Left ventricle myocardium superior (tissue), 1 donor: ENCODE measurements at places on chromosomes 11 and 22.

DNA sequence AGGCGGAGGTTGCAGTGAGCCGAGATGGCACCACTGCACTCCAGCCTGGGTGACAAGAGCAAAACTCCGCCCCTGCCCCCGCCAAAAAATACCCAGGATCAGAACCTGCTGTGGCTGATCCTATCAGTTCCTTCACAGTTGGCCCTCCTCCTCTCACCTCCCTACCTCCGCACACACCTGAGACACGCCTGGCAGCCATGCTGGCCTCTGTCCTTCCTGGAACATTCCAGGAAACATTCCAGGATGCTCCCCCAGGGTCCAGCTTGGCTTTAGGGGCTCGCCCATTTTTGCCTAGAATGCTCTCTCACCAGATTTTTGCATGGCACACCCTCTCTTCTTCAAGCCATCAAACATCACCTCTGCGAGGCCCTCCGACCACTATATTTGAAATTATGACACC is 2.1 kb downstream of the RAPSN start:
- DNase-seq, result no peak

GRCh38 chr11:19077965-19078364 is 17.4 kb upstream of the MRGPRX2 start:
- DNase-seq, result no peak

DNA sequence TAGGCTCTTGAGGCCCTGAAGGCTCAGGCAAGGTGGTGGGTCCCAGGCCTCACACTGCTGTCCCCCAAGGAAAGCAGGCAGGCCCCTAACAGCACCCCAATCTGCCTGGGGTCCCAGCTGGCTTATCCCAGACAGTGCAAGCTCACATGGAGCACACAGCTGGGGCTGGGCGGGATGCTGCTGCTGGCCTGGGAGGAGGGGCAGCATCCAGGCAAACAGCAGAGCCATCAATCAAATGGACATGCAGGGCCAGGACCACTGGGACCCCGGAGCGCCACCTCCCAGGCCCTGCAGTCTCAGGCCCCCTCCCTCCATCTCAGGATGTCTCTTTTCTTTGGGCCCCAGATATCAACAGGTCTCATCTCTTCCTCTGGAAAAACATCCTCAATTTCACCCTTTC is 140.3 kb downstream of the BRD1 start:
- no peak for DNase-seq

- no peak for DNase-seq
Observed at GRCh38 chr11:124754309-124754708, 2.3 kb upstream of the VSIG2 start.

- DNase-seq, result no peak
Observed at GRCh38 chr22:24816806-24817205, 10.8 kb downstream of the SGSM1 start.
